BJ (cell line): ENCODE measurements at places on chromosomes 6 and 20.
A peak's percentile ranks its signal among the peaks of the same experiment; 100 is the strongest.

GRCh38 chr6:39493174-39493573 lies 170.7 kb upstream of the KCNK16 start:
- no peak for DNase-seq

- no peak for DNase-seq
These were observed 1.2 kb downstream of the CBFA2T2 start for GRCh38 chr20:33490934-33491656.

GRCh38 chr6:3023663-3024483 lies 24.2 kb downstream of the NQO2 start:
- DNase-seq = peak; percentile 73

GRCh38 chr6:134707342-134708031 lies 242.4 kb downstream of the ALDH8A1 start:
- no peak for DNase-seq

DNA sequence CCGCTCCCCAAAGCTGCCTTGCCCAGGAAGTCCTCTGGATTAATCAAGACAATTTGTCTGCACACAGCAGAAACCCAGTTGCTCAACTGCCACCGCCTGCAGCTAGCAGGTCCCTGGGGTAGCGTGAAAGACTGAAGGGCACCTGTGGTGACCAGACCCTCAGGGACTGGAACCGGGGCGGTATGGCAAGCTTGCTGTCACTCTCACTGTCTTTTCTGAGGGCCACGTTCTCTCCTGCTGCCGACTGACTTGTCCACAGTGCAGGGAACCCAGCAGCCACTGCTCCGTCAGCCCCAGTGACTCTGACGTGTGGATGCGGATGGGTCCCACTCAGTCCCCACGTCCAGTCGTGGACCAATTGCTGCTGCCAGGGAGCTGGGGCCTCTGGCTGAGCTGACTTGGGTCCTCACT lies 72.8 kb upstream of the PMEPA1 start:
- no peak for DNase-seq

DNA sequence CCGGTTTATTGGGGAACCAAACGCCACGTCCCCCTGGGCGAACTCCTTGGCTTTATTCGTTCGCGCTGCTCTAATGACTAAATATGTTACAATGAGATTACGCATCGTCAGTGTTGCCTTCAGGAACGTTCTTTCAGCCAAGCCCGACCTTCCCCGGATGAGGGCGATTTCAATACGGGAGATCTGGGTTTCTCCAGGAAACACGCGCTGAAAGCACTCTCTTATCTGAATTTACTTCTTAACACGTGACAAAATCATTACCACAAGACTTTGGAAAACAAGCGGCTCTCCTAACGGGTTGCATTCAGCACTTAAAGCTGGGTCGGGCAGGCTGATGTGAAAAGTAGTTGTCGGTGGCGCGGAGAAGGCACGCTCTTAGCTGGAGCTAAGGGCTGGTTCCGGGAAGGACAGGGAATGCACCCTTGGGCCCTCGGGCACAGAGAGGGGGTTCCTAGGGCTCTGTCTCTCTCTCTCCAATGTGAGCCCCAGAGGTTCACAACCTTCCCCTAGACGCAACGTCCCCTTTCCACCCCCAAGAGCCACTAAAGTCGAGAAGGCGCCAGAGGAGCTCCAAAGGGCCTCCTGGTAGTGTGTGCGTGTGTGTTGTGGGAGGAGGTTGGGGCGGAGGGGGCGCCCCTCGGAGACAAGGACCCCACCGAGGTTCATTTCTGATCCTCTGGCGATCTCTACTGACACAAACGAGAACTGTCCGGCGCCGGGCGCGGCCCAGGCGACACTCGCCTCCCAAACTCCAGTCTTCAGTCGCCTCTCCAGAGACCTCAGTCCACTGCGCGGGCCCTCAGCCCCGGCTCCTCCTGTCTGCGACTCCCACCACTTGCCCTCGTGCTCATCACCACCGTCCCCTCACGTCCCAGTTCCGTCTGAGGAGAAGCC lies 7.1 kb upstream of the NKX2-2 start:
- no peak for DNase-seq
